ENCODE measurements at places on chromosomes 5 and 9. TPM values are rescaled to one million over a fixed set of nuclear protein-coding genes. Genes with fewer than 3 reads are reported as not detected.
A peak's percentile ranks its signal among the peaks of the same experiment; 100 is the strongest.

FOXI1 gene
- not detected for total RNA-seq

ARHGEF28 gene
- total RNA-seq = 0.69 TPM

SPATA31A3 gene
- not detected for total RNA-seq

PTBP3 gene
- 9.9 TPM for total RNA-seq

MARCHF11 gene
- total RNA-seq = not detected

HMMR gene
- total RNA-seq = 0.14 TPM

CYSRT1 gene
- 0.77 TPM for total RNA-seq

GHR gene
- total RNA-seq = 36.4 TPM

PCDHGA2 gene
- total RNA-seq = 1.6 TPM

NEUROG1 gene
- total RNA-seq = not detected

DNA sequence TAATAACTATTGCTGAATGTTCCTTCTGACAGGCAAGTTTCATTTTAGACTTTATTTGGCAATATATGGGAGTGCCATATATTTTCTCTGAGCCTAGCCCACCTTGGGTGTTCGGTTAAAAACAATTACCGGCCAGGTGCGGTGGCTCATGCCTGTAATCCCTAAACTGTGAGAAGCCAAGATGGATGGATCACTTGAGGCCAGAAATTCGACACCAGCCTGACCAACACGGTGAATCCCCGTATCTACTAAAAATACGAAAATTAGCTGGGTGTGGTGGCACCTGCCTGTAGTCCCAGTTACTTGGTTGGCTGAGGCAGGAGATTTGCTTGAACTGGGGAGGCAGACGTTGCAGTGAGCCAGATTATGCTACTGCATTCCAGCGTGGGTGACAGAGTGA lies 47.9 kb downstream of the TNFSF15 start:
- DNase-seq = no peak
- H3K4me1 ChIP-seq = no peaks in the 10 kb centered on the region
- no peak overlapping the region for H3K4me3 ChIP-seq
- H3K27me3 ChIP-seq = no peaks in the 10 kb centered on the region
- H3K36me3 ChIP-seq = no peaks in the 10 kb centered on the region

DNA sequence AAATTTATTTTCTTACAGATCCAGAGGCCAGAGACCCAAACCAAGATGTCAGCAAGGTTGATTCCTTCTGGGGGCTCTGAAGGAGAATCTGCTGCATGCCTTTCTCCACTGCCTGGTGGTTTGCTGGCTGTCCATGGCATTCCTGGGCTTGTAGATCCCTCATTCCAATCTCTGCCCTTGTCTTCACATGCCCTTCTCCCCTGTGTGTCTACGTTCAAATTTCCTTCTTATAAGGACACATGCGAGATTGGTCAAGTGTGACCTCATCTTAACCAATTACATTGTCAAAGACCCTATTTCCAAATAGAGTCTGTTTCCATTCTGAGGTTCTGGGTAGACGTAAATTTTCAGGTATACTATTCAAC lies 84.5 kb upstream of the RAI14 start:
- no peak overlapping the region for H3K27ac ChIP-seq
- H3K36me3 ChIP-seq = no peaks in the 10 kb centered on the region
- DNase-seq = no peak
- H3K27me3 ChIP-seq = no peaks in the 10 kb centered on the region
- H3K4me3 ChIP-seq = no peak overlapping the region

- no peaks in the 10 kb centered on the region for H3K27me3 ChIP-seq
- H3K36me3 ChIP-seq = no peaks in the 10 kb centered on the region
- H3K4me1 ChIP-seq = no peaks in the 10 kb centered on the region
- no peak for DNase-seq
Observed at GRCh38 chr5:121702682-121703081, 149.0 kb upstream of the FTMT start.

DNA sequence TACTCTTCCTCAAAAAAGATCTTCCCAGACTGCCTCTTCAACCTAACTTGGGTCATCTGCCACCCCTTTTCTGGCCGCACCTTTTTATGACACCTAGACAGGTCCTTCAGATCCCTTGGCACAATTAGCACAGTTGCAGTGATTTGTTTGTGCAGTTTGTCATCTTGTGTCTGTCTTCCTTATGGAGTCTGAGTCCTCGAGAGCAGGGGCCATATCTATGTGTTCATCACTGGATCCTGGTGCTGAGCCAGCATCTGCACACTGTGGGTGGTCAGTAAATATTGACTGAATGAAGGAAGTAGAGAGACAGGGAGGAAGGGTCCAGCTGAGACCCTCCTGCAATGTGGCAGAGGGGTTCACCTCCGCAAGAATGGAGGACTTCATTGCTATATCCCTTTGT lies 14.4 kb downstream of the ERGIC1 start:
- H3K4me3 ChIP-seq = no peak overlapping the region
- no peak overlapping the region for H3K27ac ChIP-seq
- H3K36me3 ChIP-seq = no peaks in the 10 kb centered on the region
- H3K27me3 ChIP-seq = no peaks in the 10 kb centered on the region
- H3K4me1 ChIP-seq = peaks cover 45% of the 10 kb centered on the region
- DNase-seq = no peak

GRCh38 chr5:38764937-38765391 lies 80.8 kb upstream of the OSMR start:
- no peaks in the 10 kb centered on the region for H3K36me3 ChIP-seq

DNA sequence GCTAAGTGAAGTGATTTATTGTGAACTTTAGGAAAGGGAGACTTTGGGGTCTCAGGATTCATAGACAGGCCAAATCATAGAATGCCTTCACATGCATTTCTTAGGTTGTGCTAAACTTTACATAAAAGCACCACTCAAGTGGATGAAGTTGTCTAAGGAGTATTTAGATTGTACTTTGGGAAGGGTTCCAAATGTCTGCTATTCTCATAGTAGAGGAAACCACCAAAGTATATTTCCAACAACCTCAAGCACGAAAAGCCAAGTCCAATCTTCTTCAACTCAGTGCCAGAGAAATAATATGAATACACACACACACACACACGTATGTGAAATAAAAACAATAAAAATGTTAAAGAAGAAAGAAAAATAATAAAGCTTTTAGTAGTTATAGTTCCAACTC lies 41.8 kb downstream of the ENC1 start:
- H3K27ac ChIP-seq = no peak overlapping the region
- no peaks in the 10 kb centered on the region for H3K27me3 ChIP-seq
- no peak for DNase-seq
- H3K4me3 ChIP-seq = no peak overlapping the region

- no peaks in the 10 kb centered on the region for H3K4me1 ChIP-seq
- no peak overlapping the region for H3K27ac ChIP-seq
- no peaks in the 10 kb centered on the region for H3K36me3 ChIP-seq
- DNase-seq = no peak
Observed at GRCh38 chr5:75885321-75885720, 168.1 kb upstream of the POC5 start.

DNA sequence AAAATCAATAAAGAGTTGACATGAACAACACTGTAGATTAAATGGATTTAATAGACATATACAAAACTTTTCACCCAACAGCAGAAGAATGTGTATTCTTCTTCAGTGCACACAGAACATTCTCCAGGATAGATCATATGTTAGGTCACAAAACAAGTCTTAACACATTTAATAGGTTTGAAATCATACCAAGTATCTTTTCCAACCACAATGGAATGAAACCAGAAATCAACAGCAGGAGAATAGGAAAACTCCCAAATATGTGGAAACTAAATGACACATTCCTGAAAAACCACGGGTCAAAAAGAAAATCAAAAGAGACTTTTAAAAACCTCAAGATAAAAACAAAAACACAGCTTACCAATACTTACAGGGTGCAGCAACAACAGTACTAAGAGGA lies 790.1 kb upstream of the ZNF608 start:
- H3K4me1 ChIP-seq = no peaks in the 10 kb centered on the region
- H3K36me3 ChIP-seq = no peaks in the 10 kb centered on the region
- no peak for DNase-seq
- no peak overlapping the region for H3K27ac ChIP-seq

DNA sequence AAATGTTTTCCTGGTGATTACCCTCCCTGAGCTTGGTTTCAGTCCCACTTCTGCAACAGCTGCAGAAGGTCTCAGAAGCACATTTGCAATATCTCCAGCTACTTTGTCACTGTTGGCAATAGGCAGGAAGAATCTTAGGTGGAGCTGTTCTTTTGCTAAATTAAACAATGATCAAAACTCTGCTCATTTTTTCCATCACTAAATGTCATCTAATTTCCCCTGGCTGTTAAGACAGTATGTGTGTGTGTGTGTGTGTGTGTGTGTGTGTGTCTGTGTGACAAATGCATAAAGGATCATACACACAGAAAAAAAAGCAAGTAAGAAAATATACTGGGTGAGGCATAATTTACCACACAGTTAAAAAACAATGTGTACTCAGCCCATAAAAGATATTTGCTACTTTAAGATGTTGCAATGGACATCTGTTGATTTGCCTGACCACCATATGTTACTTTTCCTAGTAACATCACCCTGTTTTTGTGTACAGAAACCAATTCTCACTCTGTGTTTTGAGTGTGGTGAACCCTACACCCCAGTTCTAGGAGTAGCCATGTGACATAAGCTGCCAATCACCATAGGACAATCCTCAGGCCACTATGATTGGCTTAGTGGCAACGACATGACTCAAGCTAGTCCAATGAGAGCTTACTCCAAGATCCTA lies 572.6 kb upstream of the CLINT1 start:
- H3K4me3 ChIP-seq = no peak overlapping the region
- no peak for DNase-seq
- H3K36me3 ChIP-seq = no peaks in the 10 kb centered on the region
- H3K4me1 ChIP-seq = no peaks in the 10 kb centered on the region

DNA sequence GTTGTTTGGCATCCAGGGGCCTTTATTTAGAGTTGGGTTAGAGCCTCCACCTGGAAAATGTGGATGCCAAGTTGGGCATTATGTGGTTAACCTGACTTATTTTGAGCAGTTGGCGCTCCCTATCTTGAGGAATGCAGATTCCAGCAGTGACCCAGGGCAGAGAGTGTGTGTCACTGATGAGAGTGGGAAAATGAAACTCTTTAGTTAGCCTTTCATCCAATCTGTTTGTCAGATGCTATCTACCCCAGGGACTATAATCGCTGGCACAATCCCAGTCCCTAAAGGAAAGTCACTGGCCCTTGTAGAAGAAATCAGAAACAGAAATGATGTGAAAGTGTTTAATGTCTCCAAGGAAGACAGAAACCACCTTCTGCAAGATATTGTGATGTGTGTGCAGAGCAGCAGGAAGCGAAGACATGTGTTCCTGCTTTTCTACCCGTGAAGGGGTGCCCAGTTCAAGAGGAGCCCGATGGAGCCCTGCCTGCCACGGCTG lies 10.2 kb upstream of the STING1 start:
- no peak for DNase-seq
- H3K27ac ChIP-seq = no peak overlapping the region
- H3K27me3 ChIP-seq = no peaks in the 10 kb centered on the region
- H3K36me3 ChIP-seq = no peaks in the 10 kb centered on the region
- peaks cover 8% of the 10 kb centered on the region for H3K4me1 ChIP-seq

GRCh38 chr5:173901705-173902104 lies 13.6 kb downstream of the CPEB4 start:
- H3K4me3 ChIP-seq = peak overlapping the region; percentile 6
- DNase-seq = no peak
- no peaks in the 10 kb centered on the region for H3K36me3 ChIP-seq
- peaks cover 72% of the 10 kb centered on the region for H3K4me1 ChIP-seq
- no peaks in the 10 kb centered on the region for H3K27me3 ChIP-seq

GRCh38 chr9:126276056-126276728 lies 50.4 kb upstream of the MVB12B start:
- H3K27ac ChIP-seq = no peak overlapping the region
- no peaks in the 10 kb centered on the region for H3K36me3 ChIP-seq
- H3K4me1 ChIP-seq = no peaks in the 10 kb centered on the region
- no peaks in the 10 kb centered on the region for H3K27me3 ChIP-seq

GRCh38 chr9:87909310-87910041 lies 8.3 kb upstream of the SPATA31C1 start:
- H3K4me3 ChIP-seq = no peak overlapping the region
- no peaks in the 10 kb centered on the region for H3K4me1 ChIP-seq
- no peak overlapping the region for H3K27ac ChIP-seq
- H3K27me3 ChIP-seq = no peaks in the 10 kb centered on the region
- H3K36me3 ChIP-seq = no peaks in the 10 kb centered on the region
- DNase-seq = no peak

- H3K4me3 ChIP-seq = no peak overlapping the region
- no peak overlapping the region for H3K27ac ChIP-seq
- DNase-seq = no peak
- H3K36me3 ChIP-seq = peaks cover 93% of the 10 kb centered on the region
- H3K4me1 ChIP-seq = no peaks in the 10 kb centered on the region
Observed at GRCh38 chr5:455806-456205, 12.8 kb downstream of the EXOC3 start.

- peaks cover 24% of the 10 kb centered on the region for H3K4me1 ChIP-seq
- H3K27me3 ChIP-seq = no peaks in the 10 kb centered on the region
- DNase-seq = no peak
- H3K4me3 ChIP-seq = no peak overlapping the region
- H3K27ac ChIP-seq = peak overlapping the region; percentile 89
- H3K36me3 ChIP-seq = no peaks in the 10 kb centered on the region
Observed at GRCh38 chr5:159824188-159825161, 91.8 kb upstream of the ADRA1B start.

DNA sequence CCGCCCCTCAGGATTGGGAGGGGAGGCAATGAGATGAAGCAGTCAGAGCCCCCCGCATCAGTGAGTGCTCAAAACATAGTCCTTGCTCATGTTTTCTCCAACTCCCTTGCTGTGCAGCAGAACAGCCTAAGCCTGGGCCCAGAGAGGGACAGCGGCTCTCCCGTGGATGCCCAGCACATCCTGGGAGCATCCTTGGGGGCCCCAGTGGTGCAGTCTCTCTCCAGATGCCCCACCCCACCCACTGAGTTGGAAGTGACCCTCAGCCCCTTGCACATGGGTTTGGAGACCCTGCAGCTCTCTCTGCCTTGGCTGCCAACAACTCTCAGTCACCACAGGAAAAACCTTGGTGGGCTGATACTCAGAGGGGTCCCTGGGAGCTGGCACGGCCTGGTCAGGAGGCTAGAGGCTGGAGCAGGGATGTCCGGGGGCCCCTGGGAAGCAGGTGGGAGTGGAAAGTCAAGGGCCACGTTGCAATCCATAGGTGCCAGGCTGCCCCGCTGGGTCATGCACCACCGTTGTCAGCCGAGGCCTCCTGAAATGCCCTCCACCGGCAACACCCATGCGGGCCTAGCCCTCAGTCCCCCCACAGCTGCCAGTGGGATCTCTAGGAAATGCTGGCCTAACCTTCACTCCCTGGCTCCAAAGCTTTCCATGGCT lies 242.5 kb downstream of the PBX3 start:
- no peak overlapping the region for H3K4me3 ChIP-seq
- H3K27ac ChIP-seq = no peak overlapping the region
- H3K4me1 ChIP-seq = no peaks in the 10 kb centered on the region
- H3K36me3 ChIP-seq = no peaks in the 10 kb centered on the region

GRCh38 chr5:25349746-25350145 lies 705.0 kb upstream of the CDH10 start:
- no peaks in the 10 kb centered on the region for H3K4me1 ChIP-seq
- no peak overlapping the region for H3K4me3 ChIP-seq
- no peak overlapping the region for H3K27ac ChIP-seq
- DNase-seq = no peak

GRCh38 chr5:137688210-137688840 lies 47.6 kb downstream of the KLHL3 start:
- no peak overlapping the region for H3K27ac ChIP-seq
- no peak for DNase-seq
- no peak overlapping the region for H3K4me3 ChIP-seq
- H3K27me3 ChIP-seq = no peaks in the 10 kb centered on the region
- H3K36me3 ChIP-seq = no peaks in the 10 kb centered on the region
- peaks cover 3% of the 10 kb centered on the region for H3K4me1 ChIP-seq

- H3K36me3 ChIP-seq = no peaks in the 10 kb centered on the region
- H3K4me1 ChIP-seq = no peaks in the 10 kb centered on the region
- DNase-seq = peak; percentile 10
- no peak overlapping the region for H3K27ac ChIP-seq
- H3K4me3 ChIP-seq = no peak overlapping the region
- no peaks in the 10 kb centered on the region for H3K27me3 ChIP-seq
Observed at GRCh38 chr9:89773170-89773569, 168.4 kb downstream of the GADD45G start.
